NCI-H526 treated with DMSO at 0.1 percent for 48 hours (cell line): ENCODE measurements at places on chromosomes 2 and 18.

DNA sequence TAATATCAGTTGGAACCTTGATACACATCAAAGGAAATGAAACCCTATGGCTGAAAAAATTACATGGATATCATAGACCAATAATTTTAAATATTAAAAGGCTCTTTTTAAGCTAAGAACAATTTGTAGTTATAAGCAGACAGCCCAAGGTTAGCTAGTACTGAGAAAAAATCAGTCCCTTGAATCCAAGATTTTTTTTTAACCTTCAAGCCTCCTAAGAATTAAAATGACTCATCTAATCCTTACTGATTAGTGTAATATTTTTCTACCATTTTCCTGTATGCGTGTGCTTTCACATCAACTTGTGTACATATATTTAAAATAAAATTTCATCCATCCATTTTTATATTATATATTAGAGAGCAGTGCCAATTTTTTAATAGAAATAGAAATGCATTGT lies 1004.9 kb upstream of the ZEB2 start:
- DNase-seq, result no peak

DNA sequence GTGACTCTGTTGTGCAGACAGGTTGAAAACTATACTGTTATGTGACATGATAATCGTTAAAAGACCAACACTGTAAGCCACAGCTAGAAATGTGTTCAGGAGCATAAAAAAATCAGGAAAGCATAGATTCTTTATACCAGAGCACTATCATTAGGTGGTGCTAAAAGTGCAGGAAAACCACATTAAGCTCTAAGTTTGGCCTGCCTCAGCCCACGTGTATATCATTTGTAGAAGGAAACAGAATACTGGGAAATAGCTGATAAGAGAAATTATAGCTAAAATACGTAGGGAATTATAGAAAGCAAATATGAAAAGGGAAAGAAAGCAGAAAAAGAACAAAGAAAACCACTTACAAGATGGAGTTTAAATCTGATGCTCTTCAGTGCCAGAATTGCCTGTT lies 26.5 kb upstream of the C2orf74 start:
- DNase-seq, result no peak

GRCh38 chr2:45833301-45833967 lies 182.0 kb downstream of the PRKCE start:
- DNase-seq, result no peak

DNA sequence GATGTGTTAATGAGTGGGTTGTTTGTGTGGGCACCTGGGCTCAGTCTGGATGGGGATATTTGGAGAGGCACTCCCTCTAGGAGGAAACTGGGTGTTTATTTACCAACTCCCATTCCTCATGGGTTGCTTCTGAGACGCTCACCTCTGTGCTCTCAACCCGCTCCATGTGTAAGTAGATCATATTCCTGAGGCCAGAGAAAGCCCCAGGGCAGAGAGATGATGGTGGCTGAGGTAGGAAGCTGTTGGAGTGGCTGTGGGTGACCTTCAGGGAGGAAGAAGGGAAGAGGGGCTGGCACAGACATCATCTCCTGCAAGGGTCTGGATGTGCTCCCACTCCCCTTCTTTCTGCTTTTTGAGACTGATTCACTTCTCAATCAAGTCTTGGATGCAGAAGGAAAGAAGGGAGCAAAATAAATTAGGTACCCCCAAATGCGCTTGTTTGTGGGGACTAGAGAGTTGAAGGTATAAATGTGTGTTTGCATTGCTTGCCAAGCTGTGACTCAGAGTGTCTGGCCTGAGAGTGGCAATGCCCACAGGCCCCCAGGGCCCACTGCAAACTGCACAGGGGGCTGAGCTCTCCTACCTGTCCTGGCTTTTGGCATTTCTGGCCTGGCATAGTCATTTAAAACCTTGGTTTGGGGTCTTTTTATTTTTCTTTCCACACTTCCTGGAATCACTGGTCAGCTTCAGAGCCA lies 57.2 kb upstream of the TNP1 start:
- no peak for DNase-seq

DNA sequence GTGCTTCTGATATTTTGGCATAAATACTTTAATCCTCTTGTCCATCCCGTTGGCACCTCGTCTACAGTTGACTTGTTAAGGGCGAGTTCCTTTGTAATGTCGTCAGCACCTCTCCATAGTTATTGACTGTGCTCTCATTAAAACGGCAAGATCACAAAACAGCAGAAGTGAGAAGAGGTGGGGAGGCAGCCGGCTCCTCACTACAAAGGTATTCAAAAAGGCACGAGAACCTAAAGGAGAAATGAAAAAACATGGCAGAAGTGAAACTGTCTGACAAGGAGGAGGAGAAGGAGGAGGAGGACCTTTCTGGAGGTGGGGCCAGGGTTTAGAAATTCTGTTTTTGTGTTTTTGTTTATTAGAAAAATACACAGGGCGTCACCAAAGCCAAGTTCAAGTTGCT lies 235.6 kb downstream of the BCL11A start:
- DNase-seq, result no peak

DNA sequence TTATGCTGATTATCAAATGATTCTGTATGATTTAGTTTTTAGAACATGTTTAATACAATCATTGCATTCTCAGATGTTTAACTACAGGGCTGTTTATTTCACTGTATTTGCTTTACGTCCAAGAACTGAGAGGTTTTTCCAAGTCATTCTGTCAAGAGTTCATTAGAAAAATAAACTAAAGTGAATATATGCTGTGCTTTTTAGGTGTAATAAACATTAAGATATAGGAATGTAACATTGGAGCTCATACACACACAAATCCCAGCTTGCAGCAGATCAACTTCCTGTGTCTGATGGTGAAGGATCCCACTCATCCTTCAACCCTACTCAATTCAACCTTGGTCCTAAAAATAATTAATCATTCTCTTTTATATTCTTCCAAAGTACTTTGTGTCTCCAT lies 285.0 kb downstream of the AFF3 start:
- DNase-seq, result no peak

GRCh38 chr2:51290725-51291124 lies 258.8 kb upstream of the NRXN1 start:
- DNase-seq, result no peak

- no peak for DNase-seq
These were observed 54.5 kb downstream of the LYPD1 start for GRCh38 chr2:132615329-132616085.

DNA sequence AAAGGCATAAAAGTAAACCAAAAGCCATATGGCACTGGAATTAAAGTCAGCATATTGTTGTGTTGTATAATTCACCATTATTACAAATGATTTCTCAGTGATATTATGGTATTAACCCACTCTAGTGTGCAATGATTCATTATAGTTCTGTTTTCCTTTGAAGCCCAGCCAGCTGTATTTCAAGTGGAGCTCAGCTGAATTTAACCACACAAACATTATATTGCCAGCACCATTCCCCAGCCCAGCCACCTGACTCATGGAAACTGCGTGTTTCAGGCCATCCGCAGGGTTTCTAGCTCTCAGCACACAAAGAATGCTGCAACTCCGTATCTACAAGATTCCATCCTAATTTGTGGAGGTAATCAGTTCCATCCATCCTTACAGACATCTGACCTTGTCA lies 166.8 kb upstream of the CHAC2 start:
- peak; percentile 86 for DNase-seq

GRCh38 chr2:199556527-199557285 lies 99.0 kb upstream of the SATB2 start:
- no peak for DNase-seq

- DNase-seq, result no peak
These were observed 38.2 kb downstream of the CENPO start for GRCh38 chr2:24831221-24832072.

GRCh38 chr2:123532994-123533393 lies 492.1 kb upstream of the CNTNAP5 start:
- no peak for DNase-seq

DNA sequence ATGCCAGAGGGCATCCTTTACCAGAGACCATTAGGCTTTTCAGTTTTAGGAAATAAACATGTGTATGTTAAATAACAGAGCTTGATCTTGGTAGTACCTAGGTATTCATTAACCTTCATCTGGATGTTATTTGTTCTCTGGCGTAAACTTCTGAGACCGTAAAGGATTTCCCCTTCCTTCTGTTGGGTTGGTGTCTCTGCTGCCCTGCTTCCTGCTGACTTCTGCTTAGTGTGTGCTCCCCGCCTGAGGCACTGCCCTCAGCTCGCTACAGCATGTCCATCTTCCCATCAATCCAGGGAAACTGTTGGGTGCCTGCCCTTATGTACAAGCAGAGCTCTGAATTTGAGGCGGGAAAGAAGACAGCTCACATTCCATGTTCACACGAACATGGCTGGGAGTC lies 177.9 kb downstream of the TPGS2 start:
- no peak for DNase-seq

DNA sequence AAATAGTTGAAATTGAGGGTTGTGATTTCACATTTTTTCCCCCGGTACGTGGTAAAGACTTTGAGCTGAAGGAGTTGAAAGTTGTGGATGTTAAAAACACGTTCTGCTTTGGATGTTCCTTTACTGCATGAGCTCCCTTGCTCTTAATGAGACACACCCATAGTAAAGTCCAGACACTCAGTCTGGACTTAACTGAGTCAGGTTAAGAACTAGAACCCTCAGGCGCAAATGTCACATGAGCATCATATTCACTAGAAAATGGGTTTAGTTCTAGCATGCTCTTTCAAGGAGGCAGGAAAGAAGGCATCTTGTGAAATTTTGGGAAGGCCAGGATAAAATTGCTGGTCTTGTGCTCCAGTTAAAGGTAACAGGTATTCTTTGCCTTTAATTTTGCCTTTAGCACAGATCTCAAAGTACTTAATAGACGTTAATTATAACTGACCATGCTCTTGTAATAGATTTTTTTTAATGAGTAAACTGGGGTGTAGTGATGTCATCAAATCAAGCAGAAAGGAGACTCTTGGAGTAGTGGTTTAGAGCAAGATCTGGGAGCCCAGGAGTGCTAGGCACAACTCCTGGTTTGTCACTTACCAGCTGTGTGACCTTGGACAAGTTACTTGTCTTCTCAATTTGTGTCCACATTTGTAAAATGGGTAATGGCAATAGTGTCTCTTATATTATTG lies 20.6 kb downstream of the ITGA6 start:
- no peak for DNase-seq

DNA sequence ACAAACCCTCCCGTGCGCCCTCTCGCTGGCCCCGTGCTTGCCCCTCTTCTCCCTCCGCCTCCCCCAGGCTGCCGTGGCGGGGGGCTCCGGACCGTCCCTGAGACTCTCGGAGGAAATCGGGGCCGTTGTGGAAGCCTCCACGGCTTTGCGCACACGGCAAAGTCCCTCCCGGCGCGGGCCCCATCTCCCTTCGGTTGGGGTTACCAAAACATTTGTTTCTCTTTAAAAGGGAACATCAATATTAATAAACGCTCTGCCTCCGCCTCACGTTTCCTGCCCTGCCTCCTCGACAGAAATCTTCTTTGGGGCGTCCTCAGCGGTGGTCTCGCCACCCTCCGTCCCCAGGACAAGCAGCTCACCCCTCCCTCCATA lies 3.8 kb downstream of the PAX3 start:
- no peak for DNase-seq

DNA sequence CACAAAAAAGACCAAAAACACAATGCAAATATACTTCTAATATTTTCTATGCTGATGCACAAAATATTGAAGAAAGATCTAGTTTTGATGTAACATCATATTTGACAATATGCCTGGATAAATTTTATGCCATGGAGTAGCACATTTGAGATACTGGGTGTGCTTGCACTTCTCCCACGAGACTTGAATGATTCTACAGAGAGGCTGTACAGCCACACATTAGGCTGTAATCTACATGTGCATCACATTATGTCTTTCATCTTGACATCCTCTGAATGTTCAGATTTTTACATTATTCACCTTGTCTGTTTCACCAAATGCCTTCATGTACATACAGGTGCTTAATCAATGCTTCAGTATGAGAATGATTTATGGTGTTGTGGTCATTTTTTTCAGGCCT lies 756.4 kb upstream of the CDH7 start:
- no peak for DNase-seq

GRCh38 chr2:172227719-172228118 lies 125.0 kb upstream of the DLX2 start:
- DNase-seq, result no peak

- no peak for DNase-seq
These were observed 46.8 kb upstream of the ITPRID2 start for GRCh38 chr2:181844551-181845290.

- peak; percentile 45 for DNase-seq
These were observed 175.7 kb downstream of the SOCS6 start for GRCh38 chr18:70464343-70465114.

GRCh38 chr2:70328921-70329561 lies 27.2 kb upstream of the FAM136A start:
- peak; percentile 80 for DNase-seq

DNA sequence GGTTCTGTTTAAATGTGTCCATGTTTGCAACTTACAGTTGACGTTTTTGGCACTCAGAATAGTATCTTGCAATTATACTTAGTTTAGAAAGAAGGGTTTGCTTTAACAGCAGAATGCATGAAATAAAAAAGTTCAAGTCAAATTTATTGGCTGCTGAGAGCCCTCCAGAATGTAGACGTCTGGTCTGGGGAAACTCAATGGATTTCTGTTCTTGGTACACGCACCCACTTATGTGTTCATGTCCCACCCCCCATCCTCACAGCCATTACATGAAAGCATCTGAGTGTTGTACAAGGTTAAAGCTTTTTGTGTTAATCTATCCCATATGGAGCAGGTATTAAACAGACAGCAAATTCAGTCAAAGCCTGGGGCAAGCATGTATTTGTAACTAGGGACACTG lies 219.5 kb downstream of the SOX11 start:
- no peak for DNase-seq

- no peak for DNase-seq
These were observed 217.0 kb downstream of the C1D start for GRCh38 chr2:67845621-67846369.

DNA sequence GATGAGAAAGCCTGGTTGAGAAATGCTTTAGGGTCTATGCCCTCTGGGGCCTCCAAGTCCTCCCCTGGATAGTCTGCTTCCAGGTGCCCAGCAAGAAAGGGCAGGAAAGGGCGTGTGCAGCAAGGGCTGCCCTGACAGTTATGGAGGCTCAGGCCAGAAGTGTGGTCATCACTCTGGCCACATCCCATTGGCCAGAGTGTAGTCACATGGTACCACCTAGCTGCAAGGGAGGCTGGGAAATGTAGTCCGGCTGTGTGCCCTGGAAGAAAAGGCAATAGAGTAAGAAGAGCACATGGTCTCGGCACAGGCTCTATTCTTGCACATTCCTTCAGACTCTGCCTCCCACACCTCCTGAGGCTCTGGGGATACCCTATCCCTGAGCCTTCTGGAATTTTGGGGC lies 35.7 kb downstream of the ODC1 start:
- peak; percentile 15 for DNase-seq

GRCh38 chr18:22517356-22517755 lies 99.6 kb upstream of the CTAGE1 start:
- DNase-seq, result no peak

DNA sequence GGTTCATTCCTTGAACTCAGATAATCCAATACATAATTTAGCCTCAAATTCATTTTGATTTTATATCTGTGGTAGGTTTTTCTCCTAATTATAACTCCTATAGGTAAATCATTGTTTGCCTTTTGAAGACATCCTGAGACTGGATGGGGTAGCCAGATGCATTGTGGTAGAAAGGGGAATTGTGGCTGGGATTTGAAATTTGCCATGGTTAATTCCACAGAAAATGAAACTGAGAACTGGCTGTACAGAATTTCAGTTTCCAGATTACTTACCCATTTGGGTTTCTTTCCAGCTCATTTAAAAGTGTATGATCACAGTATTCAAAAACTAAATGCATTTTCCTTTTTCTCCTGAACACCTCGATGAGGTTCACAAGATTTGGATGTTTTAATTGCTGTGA lies 18.2 kb downstream of the CDKL4 start:
- no peak for DNase-seq

- no peak for DNase-seq
These were observed 78.6 kb downstream of the SATB2 start for GRCh38 chr2:199378948-199379650.
